Activated T-helper 1 cell treated with anti-CD3 and anti-CD28 coated beads, Interleukin-2, amount 50 U/mL, for 16 hours (primary cell): ENCODE measurements at places on chromosomes 12 and 14.

DNA sequence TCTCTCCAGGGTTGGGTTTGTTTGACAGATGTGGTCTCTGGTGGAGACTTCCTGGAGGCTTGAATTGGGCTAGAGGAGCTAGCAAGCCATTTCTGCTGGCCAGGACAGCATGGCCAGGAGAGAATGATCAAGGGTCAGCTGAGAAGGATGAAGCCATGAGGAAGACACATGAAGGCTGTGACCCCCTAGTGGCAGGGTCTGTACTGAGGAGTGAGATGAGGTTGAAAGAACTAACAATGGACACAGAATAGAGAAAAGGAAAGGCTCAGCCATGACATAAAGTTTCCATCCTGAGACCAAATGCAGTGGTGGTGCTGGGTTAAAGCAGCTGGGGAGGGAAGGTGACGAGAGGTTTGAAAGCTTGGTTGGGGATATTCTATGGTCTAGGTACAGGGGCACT lies 89.9 kb downstream of the NT5DC3 start:
- no peak for DNase-seq

DNA sequence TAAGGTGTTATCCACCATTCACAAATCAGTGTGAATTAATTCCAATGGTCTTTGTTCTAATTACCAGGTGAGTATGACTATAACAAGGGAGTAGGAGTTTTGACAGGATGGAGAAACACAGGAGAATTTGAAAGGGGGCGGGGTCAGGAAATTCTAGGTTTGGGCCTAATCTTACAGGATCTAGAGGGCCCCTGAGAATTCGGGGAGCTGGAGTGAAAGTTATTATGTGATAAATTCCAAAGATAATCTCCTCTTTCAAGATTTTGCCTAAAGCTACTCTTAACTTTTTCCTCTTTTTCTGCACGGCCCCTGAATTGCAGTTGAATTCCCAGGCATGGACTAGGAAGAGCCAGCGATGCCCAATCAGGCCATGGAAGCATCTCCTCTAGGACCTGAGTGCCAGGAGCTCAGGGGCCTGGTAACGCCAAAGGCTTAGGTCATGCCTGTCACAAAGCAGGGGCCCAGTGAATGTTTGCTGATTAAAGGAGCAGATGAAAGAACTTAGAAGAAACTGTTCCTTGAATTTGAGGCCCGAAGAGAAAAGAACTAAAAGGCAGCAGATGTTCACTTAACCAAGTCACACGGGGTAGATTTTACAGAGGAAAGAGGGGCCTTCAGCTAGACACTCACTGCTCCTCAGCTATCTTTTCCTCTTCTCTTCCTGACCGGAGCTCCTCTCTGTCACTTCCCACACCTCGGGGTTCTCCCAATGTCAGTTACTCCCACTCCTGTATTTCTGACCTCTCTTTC lies 195.5 kb downstream of the PPM1H start:
- no peak for DNase-seq

DNA sequence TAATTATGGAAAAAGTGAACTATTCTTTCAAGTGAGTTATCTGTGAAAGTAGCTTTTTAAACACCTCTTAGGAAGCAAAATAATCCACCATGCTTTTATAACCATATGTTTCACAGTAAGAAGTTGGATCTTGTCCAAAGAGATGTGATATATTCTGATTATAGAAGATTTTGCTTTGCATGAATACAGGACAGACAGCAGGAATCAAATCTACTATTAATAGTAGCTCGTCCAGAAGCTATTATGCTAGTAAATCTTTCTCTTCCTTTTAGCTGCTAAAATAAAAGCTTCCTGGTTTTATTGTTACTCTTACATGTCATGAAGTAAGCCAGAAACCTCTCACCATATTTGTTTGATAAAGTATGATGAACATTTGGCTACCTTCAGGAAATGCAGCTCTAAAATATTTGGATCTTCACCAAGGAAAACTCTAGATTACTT lies 257.0 kb downstream of the IPO8 start:
- no peak for DNase-seq

GRCh38 chr12:8081251-8081920 lies 688 bp upstream of the NECAP1 start:
- no peak for DNase-seq

DNA sequence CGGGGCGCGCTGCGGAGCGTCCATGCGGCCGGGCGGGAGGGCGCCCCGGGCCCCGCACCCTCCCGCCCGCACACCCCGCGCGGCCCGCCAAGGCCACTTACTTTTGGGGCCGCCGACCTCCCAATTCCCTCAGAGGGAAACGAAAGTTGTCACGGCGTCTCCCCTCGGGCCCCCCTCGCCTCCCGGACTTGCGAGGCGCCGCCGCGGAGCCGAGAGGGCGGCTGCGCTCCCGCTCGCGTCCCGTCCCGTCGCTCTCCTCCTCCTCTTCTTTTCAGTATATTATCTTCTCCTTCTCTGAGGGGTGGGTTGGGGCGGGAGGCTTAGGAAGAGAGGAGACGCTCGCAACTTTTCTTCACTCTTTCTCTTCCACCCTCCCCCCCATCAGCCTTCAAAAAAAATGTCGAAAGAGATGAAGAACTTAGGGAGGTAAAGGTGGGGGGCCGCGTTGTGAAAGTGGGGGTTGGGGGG lies 613 bp downstream of the DUSP16 start:
- peak; percentile 29 for DNase-seq

DNA sequence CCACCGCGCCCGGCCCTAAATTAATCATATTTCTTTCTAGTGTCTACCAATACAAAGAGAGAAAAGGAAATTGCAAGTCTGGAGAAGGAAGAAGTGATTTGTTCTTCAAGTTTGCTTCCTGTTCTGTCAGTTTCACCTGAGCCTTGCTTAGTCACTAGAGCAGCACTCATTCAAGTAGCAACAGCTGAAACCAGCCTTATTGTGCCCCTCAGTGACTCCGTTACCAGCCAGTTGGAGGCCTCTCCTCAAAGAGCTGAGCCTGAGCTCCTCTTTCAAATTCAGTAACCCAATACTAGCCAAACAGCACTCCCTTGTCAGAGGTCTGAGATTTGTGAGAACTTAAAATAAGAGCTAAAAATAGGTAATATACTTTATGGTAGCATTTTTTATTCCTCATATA lies 17.4 kb downstream of the PAWR start:
- no peak for DNase-seq

GRCh38 chr14:31944256-31945073 lies 132.6 kb upstream of the ARHGAP5 start:
- DNase-seq = no peak

GRCh38 chr12:131684015-131684725 lies 26.7 kb upstream of the SFSWAP start:
- DNase-seq = no peak

- DNase-seq = no peak
Measured at GRCh38 chr12:67237231-67237630, 31.9 kb upstream of the CAND1 start.

DNA sequence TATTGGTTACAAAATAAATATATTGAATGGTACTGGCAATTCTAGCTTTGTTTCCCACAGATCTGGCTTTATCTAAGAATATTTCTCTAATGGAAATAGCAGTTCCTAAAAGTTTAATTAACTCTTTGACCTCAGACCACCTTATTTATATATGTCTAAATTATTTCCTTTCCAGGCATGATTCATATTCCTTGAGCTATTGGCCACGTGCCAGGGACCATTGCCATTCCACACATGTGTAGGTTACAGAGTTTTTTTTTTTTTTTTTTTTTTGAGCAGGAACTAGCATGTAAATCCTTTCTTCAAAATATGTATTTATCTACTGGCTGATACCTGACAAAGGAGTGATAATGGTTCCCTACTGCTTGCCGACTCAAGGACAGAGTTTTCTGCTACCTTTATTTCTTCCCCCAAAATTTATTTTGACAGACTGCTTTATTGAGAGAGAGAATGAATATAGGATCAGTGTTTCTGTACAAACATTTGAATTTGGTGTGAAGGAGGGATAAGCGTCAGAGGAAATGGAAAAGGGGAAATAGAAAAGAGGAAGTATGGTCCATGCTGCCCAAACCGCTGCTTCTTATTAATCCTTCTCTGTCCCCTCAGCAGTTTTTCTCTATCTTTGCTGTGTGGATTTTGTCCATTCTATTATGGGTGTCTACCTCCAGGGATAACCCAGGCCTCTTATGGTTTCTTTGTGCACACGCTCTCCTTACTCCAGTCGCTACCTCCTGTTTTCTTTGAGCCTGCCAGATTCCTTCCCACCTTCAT lies 36.4 kb downstream of the PDE3A start:
- DNase-seq = no peak
